Left hindlimb (tissue), 1 donor: ENCODE measurements at places on chromosomes 16 and 17.

DNA sequence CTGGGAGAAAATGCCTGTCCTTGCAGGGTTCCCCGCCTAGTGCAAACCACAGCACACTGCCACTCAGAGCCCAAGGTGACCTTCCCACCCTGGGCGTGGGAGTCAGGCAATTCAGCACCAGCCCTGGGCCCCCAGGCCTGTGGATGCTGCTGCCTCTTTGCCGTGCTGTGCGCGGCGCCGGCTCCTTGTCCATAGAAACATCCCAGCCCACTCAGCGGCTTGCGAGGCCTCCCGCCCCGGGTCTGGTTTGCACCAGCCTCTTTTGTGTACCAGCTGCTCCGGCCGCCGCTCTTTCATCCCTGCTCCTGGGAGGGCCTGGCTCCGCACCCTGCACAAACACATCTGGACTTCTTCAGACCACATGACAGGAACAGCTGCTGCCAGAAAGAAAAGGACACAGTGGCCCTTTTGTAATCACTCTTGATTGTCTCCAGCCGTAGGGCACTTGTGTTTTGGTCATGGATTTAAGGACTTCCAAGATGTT, 75.4 kb upstream of the SDK2 start:
- peak; percentile 62 for DNase-seq

DNA sequence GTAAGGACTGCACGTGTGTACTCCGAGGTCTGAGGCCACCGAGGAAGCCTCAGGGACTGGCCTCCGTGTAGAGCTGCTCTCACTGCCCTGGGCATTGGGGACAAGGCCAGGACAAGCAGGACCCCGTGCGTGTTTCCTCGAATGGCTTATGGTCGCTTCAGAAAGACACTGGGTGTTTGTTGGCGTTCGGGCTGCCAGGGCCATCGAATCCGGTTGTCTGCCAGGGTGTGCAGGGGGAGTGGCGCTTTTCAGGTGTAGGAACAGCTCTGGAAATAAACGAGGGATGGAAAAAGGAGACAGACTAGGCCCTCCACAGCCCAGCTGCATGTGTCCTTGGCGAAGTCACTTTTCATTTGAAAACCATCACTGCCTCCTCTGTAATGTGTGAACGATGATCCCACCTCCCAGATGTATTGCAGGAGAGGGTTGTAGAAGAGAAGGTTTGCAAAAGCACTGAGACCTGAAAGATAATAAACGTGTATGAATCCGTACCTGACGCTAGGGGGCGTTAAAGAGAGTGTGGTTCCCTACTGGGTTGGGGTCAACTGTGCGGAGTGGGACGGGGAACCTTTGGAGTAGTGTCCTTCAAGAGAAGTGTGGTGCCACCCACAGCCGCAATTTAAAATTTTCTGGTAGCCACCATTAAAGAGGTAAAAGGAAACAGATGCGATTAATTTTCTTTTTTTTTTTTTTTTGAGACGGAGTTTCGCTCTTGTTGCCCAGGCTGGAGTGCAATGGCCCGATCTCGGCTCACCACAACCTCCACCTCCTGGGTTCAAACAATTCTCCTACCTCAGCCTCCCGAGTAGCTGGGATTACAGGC, 2.1 kb upstream of the ZSCAN10 start:
- no peak for DNase-seq

GRCh38 chr17:41338961-41339485, 11.6 kb downstream of the KRT33A start:
- DNase-seq: no peak

DNA sequence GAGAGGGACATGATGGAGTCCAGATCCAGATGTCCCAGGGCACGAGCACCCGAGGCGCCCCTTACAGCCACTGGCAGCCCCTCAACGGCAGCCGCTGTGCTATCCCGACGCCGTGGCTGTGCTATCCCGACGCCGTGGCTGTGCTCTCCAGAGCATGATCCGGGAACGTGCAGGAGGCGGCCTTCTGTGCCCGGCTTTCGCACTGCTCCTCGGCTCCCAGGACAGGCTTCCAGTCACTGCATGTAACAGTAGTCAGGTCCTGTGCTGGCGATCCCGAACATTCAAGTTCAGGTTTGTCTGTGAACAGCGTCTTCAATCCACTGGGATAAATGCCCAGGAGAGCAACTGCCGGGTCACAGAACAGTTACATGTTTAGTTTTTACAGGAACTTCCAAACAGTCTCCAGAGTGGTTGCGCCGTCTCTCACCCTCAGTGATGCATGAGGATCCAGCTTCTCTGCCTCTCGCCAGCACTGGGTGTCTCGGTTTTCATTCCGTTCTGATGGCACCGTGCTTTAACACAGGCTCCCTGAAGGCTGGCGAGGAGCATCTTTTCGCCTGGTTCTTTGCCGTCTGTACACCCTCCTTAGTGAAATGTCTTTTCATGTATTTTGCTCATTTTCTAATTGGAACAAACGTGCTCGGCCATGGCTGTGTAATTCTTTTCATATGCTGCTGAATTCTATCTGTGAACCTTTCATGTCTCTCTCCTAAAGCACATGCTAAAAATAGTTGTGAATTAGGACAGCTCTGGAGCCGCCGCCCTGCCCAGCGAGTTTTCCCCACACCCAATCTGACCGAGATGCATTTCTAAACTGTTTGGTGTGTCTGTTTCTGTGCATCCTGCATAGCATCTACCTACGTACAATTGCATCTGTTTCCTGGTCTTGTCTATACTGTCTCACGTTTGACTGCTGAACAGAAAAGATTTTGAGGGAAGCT, 72.6 kb upstream of the METRNL start:
- DNase-seq: no peak

GRCh38 chr17:8013731-8014557, 11.5 kb downstream of the GUCY2D start:
- DNase-seq: no peak

DNA sequence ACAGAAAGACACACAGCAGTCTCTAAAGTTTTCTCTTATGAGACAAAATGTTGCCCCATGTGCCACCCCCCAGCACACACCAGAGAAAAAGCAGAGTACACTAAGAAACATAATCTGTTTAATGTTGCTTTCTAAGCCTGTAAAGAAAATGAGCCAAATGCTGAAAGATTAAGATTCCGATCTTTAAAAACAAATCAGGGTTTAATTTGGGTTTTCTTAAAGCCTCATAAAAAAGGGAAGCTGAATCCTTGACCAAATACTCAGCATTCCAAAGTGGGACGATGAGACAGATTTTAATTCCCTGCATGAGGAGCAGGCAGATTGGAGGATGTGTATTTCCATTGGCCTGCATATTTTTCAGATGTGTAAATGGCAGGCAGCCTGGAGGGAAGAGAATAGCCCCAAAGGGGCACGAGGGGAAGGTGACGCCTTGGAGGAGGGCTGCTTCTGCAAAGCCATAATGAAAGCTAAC, 118.4 kb downstream of the COPRS start:
- DNase-seq: peak; percentile 73

DNA sequence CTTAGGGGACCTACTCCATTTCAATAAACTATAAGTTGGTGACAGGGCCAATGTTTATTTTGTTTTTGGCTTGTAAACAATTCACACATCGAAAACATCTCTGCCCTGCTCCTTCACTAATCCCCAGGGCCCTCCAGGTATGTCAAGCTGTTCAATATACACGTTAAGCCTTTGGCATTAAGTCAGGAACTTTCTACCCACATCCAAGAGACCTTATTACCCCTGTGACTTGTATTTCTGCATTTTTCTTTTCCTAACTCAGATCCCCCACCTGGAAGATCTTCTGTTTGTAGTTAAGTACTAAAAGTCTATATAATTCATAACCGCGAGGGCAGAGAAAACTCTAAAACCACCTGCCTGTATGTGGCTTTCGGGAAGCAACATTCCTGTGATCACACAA, 106.8 kb upstream of the AXIN2 start:
- DNase-seq: no peak

- no peak for DNase-seq
Observed at GRCh38 chr16:63349961-63350360, 1313.7 kb upstream of the CDH8 start.

GRCh38 chr16:14284371-14284770, 213.3 kb downstream of the MRTFB start:
- no peak for DNase-seq

GRCh38 chr17:8708025-8708461, 36.6 kb downstream of the CCDC42 start:
- no peak for DNase-seq

DNA sequence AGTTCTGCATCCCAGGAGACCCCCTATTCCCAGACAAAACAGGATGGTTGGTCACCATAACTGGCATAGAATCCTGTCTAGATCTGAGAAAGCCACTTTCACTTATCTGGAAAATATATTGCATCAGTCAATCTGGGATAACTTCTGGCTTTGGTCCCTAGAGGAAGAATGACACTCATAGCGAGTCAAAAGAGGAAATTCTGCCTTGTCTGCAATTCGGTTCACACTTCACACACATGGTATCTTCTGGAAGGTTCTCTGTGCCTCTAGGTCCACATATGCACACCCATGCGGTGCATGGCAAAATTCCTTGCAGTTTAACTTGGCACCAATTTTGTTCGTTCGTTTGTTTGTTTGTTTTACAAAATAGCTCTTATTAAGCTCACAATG, 49.2 kb upstream of the WSCD1 start:
- no peak for DNase-seq

DNA sequence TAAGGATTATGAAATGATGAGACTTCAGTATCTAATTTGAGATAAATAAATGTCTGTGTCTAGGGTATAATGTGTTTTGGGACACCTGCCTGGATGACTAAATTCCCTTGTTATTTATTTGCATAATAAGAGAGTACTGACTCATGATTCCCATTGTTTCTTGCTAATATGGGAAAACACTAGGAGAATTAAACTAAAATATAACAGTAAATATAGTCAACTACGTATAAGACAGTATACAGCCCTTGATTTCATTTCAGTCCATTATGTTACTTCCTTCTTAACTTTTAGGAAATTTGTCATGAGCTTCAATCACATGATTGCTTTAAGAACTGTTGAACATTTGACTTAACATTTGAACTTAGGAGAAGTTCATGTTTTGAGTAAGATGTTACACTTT, 62.4 kb downstream of the VMP1 start:
- no peak for DNase-seq

GRCh38 chr16:29738514-29738913, 7.3 kb downstream of the C16orf54 start:
- no peak for DNase-seq

DNA sequence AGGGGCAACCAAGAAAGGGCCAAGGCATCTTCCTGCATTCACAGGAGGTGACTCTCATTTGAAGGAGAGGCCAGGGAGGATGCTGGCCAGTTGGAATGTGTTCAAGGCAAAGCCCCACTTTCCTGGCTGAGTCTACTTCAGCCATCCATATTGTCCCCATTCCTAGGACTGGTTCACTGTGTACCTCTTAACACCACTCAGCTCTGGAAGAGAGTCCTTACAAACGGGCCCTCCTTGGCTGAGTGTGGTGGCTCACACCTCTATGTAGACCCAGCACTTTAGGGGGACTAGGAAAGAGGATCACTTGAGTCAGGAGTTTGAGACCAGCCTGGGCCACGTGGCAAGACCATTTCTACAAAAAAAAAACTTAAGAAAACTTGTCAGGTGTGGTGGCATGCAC, 28.1 kb upstream of the CFAP20 start:
- DNase-seq: no peak

- no peak for DNase-seq
Observed at GRCh38 chr17:13952009-13952750, 117.1 kb upstream of the COX10 start.

GRCh38 chr17:4327606-4328005, 38.9 kb downstream of the UBE2G1 start:
- no peak for DNase-seq

DNA sequence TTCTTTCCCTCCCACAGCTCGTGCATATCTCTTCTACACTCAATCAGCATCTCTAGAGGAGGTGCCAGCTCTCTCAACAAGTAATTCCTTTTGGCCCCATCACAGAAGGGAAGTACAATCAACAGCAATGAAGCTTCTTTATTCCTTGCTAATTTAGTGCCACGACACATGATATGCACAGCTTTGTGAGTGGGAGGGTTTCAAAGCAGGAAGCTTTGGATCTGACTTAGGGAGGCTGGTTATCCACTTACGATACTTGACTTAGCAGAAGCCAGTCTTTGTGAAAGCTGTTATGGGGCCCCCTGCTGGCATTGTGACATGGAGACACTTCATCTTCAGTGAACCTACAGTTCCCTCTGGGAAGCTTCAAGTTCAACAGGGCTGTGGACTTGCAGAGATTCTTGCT, 81.0 kb downstream of the TMEM100 start:
- DNase-seq: peak; percentile 78

- peak; percentile 82 for DNase-seq
Observed at GRCh38 chr16:85586380-85587104, 26.6 kb upstream of the GSE1 start.

- no peak for DNase-seq
Observed at GRCh38 chr17:72340836-72341235, 220.0 kb downstream of the SOX9 start.

DNA sequence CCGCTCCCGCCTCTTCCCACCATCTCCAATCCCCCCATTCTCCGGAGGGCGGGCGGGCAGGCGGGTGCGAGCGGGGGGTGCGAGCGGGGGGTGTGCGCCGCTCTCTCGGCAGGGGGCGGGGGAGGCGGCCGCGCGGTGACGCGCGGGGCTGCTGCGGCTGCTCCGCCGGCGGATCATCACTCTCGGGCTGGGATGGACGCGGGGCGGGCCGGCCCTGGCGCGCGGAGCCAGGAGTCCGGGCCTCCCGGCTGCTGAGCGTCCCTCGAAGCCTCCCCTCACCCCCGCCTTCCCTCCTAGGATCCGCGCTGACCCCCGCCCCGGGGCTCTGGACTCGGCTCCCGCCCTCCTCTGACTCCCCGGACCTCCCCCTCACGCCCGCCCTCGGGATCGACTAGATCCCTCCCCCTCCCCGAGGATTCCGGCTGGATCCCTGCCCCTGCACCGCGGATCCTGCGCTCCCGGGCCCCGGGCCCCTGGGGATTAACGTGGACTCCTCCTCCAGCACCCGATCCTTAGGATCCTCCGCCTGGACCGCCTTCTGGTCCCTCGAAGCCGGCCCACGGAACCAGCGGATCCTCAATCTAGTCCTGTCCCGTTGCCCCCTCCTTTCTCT, 946 bp upstream of the TMEM256 start:
- DNase-seq: peak; percentile 76

DNA sequence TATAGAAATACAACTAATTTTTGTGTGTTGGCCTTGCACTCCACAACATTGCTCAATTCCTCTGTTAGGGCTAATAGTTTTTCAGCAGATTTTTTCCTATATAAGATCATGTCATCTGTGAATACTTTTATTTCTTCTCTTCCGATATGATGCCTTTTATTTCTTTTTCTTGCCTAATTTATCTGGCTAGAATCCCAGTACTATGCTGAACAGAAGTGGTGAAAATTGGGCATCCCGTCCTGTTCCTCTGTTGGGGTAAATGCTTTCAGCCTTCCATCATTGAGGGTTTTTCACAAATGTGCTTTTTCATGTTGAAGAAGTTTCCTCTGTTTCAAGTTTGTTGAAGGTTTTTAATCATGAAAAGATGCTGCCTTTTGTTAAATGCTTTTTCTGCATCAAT, 22.7 kb upstream of the TNFRSF13B start:
- no peak for DNase-seq

GRCh38 chr17:75673487-75673886, 6.3 kb downstream of the SAP30BP start:
- DNase-seq: no peak

GRCh38 chr16:12793120-12793864, 10.4 kb downstream of the CPPED1 start:
- no peak for DNase-seq
